ENCODE measurements at places on chromosomes 5 and 9.

DNA sequence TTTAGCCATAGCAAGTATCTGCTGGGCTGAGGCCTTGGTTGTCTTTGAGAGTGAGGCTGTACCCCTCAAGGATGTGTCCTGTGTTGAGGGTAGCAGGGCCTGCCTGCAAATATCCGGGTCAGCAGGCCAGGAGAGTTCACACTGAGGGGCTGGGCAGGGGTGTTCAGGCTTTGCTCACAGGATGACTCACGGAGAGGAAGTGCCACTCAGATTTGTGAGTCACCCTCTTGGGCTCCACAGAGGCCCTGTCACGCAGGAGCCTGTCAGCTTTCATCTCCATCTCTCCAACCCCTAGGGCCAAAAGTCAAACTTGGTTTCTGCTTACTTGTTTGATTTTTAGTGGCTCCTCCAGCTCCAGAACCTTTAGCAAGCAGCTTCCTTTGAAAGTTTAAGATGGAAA is 211.5 kb downstream of the SEC61B start:
- DNase-seq, result peak; percentile 60

GRCh38 chr5:9325549-9325948 is 220.3 kb downstream of the SEMA5A start:
- no peak for DNase-seq

DNA sequence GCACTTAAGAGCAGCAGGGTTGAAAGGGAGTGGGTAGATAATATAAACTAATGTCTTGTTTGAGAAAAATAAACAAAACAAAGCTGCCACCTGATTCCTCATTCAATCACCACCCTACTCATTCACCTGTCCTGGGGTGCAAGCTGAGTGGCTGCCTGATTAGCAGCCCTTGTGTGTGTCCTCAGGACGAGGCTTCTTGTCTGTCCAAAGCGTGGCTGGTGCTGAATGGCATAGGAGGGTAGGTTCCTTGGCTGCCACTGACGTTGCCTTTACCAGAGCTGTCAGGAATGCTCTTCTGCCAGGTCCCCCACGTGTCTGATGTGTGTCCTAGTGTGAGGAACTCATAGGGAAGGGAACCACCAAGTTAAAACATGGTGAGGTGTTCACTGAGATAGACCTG is 146.6 kb upstream of the SLC24A2 start:
- no peak for DNase-seq

GRCh38 chr9:92003308-92004044 is 53.4 kb upstream of the ROR2 start:
- no peak for DNase-seq

- no peak for DNase-seq
These were observed 75.1 kb upstream of the FBN2 start for GRCh38 chr5:128613128-128613527.

All from HCT116 (cell line).